ENCODE measurements at places on chromosomes 6 and 20.

DNA sequence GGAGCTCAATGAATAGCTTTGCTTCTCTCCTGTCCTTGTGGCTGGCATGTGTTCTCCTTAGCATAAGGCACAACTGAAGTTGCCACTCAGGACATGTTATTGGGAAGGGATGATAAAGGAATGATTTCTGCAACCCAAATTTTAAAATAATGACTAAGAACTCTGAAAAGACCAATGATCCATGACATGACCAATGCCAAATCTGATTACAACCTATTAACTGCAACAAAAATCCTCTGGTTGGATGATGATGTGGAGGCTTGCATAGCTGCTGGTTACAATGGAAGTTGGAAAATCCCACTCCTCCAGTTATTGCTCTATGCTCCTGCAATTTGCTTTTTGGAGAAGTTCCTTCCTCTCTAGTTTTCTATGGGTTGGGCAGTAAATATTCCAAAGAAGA lies 63.4 kb upstream of the FBXL4 start:
- DNase-seq: no peak

DNA sequence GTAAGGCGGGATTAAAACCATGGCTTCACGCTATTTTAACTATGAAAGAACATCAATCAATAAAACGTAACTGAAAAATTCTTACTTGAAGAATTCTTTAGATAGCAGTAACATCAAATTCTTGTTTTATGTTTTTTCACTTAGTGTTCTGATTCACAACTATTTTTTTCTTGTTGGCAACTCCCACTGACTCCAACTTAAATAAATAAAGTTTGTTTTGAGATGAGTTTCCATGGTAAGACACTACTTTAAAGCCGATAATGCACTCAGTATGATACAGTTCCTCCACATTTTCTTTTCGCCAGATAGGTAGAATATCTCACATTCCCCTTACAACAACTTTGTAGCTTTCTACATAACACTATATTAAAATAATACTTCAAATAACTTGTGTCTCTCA lies 33.1 kb upstream of the CNKSR3 start:
- DNase-seq: no peak

DNA sequence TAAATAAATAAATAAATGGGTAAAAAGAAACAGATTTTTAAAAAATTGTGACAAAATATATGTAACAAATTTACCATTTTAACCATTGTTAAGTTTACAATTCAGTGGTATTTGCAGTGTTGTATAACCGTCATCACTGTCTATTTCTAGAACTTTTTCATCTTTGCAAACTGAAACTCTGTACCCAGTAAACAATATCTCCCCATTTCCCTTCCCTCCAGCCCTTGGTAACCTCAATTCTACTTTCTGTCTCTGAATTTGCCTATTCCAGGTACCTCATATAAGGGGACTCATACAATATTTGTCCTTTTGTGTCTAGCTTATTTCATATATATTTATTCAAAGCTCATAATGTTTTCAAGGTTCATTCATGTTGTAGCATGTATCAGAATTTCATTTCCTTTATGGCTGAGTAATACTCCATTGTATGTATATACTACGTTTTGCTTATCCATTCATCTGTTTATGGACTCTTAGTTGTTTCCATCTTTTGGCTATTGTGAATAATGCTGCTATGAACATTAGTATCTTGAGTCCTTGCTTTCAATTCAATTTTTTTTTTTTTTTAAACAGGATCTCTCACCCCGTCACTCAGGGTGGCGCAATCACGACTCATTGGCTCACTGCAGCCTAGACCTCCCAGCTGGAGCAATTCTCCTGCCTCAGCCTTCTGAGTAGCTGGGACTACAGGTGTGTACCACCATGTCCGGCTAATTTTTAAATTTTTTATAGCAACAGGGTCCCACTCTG lies 8.9 kb downstream of the MANBAL start:
- peak; percentile 61 for DNase-seq

DNA sequence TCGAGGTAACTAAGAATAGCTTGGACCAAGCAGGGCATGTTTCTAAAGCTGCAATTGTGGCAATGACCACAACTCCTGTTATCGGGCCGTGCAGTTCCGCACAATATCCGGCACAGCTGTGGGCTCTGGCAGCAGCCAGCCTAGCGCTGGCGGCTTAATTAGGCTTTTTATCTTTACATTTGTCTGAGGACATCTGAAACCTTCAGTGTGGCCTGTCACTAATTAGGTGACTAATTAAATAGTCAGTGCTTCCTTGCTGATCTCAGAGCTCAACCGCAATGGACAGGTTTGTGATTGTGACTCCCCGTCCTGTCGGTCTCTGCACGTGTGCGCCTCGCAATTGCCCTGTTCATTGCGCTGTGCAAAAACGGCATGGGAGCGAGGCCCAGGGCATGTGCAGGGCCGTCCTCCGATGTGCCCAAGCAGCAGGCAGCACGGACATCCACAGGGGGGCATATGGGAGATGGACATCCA lies 134.8 kb upstream of the INSM1 start:
- no peak for DNase-seq

- DNase-seq: peak; percentile 3
Observed at GRCh38 chr6:100678027-100678426, 203.1 kb downstream of the ASCC3 start.

DNA sequence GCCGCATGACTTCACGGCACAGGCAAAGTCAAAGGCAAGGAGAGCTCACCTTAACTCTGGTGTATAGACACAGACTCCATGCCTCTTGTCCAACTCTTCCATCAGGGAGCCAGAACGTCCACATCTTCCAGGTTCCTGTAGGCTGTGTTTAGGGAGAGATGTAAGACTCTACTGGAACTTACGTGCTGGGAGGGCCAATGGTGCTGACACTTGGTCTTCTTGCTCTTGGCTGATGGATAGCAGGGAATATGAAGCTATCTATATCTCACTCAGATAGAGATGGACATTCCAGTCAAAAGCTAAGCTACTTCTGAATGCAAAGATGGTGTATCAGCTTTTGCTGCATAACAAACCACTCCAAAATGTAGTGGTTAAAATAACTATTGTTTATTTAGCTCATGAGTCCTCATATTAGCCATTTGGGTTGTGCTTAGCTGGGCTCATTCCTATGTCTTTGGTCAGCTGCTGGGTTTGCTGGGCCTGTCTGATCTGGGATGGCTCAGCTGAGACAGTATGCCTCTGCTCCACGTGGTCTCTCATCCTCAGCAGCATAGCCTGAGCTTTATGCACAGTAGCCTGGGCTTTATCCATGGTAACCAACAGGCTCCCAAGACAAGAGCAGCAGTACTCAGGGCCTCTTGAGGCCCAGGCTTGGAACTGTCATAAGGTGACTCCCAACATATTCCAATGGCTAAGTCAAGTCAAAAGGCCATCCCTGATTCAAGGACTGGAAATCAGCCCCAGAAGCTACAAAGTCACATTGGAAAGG lies 111.6 kb downstream of the SNX5 start:
- DNase-seq: no peak

- DNase-seq: no peak
Observed at GRCh38 chr20:38551056-38551626, 29.9 kb upstream of the ADIG start.
